ENCODE measurements at places on chromosomes 7 and 10.

- DNase-seq, result no peak
- H3K27me3 ChIP-seq, result peaks cover 7% of the 10 kb centered on the region
- no peaks in the 10 kb centered on the region for H3K36me3 ChIP-seq
- no peak overlapping the region for H3K27ac ChIP-seq
Observed at GRCh38 chr7:27435461-27435860, 192.9 kb downstream of the EVX1 start.

GRCh38 chr10:71635251-71635866 lies 84.2 kb downstream of the C10orf105 start:
- no peak overlapping the region for H3K4me3 ChIP-seq
- H3K27me3 ChIP-seq, result peaks cover 3% of the 10 kb centered on the region
- H3K4me1 ChIP-seq, result peaks cover 5% of the 10 kb centered on the region
- H3K27ac ChIP-seq, result no peak overlapping the region

DNA sequence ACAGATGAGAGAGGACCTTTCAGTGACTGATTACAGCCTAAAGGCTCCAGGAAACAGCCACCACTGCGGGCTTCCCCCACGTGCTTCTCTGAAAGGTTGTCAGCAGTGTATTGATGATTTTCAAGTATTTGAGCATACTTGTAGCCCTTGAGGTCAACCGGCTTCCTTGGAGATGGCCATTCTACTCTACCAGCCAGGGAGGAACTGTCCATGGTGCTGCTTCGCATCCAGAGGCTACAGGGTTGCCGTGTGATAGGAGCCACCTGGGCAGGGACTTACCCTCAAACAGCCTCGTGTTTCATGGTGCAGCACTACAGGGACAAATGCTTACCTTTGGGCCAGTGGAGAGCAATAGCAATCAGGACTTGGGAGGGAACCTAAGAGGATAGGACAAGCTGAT lies 179.5 kb downstream of the DPP6 start:
- H3K4me1 ChIP-seq, result no peaks in the 10 kb centered on the region
- H3K27me3 ChIP-seq, result no peaks in the 10 kb centered on the region
- DNase-seq, result no peak
- no peaks in the 10 kb centered on the region for H3K36me3 ChIP-seq

DNA sequence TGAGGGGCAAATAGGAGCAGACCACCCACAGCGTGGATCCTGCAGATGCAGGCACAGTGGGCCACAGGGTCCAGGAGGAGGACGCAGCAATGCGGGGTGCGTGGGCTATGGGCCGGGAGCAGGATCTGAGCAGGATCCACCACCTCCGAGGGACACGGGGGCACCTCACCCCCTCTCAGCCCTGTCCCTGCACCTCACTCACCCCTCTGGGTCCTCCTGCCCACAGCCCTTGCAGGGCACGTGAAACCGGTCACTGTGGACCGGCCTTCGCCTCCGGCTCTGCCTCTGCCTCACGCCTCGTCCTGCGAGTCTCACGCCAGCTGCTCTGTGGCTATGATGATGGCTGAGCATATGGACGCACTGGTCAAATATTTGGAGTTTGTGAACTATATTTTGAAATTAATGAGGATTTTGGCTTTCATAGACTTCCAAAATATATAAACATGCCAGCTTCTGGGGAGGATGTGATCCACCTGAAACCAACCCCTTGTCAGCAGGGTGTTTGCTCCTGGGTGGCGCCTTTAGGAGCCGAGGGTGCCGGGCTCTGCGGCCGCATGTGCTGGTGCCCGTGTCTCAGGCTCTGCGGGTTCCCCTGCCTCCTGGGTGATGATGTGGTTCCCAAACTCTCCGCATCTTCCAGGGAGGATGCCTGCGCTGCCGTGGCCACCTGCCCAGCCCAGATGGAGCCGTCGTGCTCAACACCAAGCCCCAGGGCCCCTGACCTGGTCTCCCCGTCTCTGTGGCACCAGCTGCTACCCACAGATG lies 11.3 kb upstream of the ADGRA1 start:
- no peaks in the 10 kb centered on the region for H3K4me1 ChIP-seq
- DNase-seq, result no peak

DNA sequence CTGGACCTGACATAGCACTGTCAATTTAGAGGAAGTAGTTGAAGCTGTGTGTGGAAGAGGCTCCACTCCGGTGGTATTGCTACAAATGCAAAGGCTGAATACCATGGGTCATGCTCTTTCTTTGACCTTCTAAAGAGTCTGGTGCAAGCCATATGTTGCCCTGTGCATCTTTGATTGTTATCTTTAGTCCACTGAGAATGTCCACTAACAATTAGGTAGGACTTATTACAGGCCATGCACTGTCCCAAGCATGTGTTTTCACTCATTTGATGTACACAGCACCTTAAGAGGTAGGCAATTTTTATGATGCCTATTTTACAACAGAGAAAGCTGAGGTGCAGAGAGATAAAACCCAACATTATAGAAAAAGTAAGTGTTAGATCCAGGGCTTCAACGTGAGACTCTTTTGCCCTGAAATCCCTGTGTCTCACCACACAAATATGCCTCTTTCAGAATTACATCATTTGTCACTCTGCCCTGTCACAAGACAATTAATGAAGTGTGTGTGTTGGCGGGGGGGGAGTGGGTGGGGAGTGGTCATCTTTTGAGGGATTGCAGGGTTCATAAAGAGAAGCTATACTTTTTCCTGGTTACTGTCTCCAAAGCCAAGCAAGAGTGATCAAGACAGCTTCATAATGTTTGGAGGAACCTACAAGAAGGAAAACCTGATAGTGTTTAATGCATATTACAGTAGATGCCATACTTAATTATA lies 637.6 kb upstream of the IGFBP3 start:
- no peak overlapping the region for H3K27ac ChIP-seq
- no peaks in the 10 kb centered on the region for H3K27me3 ChIP-seq
- no peaks in the 10 kb centered on the region for H3K36me3 ChIP-seq
- H3K4me3 ChIP-seq, result no peak overlapping the region
- no peak for DNase-seq

All from T-helper 2 cell treated with Interferon-gamma antibody and Interleukin-4, amounts not matched to agents 5 μg/mL and 100 μg/mL, for 36 hours (primary cell).